ENCODE measurements at places on chromosomes 5 and 9.

- no peak for DNase-seq
These were observed 48.2 kb downstream of the CHD1 start for GRCh38 chr5:98880598-98880997.

- DNase-seq = no peak
These were observed 18.0 kb upstream of the FBP2 start for GRCh38 chr9:94611638-94612068.

DNA sequence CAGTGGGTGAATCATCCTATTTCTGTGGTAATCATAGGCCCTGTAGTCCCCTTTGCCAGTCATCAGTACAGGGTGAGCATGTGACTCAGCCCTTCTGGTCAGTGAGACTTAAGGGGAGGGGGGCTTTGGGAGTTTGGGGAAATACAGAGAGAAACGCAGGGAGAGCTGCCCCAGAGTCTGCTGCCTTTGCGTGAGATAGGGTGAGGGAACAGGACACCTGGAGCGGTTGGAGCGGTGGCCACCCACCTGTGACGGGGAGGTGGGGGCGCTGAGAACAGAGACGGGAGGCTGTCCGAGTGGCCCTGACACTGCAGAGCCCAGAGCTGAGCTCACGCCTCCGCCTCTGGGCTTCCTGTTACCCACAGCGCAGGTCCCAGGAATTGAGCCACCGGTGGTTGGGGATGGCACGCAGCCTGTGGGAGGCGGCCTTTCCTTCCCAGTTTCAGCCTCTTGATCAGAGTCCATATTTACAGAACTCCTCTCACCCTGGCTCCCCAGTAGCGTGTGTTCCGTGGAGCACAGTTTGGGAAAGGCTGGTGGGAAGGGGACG lies 92.0 kb upstream of the ERCC6L2 start:
- no peak for DNase-seq

DNA sequence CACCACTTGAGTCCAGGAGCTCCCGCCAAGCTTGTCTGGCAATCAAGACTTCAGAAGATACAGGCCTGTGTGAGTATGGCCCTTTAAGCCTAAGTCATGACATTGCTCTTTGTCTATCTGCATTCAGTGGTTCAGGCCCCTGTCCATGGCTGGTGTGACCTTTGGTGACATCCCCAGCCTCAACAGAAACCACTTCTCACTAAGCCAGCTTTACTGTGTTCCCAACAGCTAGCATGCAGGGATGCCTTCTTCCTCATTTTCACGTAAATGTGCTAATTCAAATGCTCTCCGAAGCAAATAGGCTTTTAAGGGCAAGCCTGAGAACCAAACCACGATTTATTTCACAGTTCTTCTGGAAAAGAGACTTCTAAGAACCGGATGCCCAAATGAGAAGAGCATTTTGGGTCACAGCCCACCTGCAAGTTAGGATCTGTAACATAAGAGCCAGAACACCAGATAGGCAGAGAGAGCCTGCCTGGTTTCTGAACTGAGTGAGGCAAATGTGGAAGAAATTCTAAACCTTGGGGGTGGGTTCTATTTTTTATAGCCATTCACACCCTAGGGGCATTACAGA lies 14.9 kb downstream of the CD180 start:
- no peak for DNase-seq

DNA sequence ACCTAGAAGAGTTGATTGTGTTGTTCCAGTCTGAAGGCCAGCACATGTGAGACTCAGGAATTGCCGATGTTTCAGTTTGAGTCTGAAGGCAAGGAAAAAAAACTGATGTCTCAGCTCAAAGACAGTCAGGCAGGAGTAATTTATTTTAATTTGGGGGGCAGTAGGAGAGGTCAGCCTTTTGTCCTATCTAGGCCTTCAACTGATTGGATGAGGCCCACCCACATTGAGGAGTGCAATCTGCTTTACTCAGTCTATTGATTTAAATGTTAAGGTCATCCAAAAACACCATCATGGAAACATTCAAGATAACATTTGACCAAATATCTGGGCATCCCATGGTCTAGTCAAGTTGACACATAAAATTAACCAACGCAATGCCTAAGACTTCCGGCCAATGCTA lies 288.9 kb downstream of the CDK5RAP2 start:
- no peak for DNase-seq

DNA sequence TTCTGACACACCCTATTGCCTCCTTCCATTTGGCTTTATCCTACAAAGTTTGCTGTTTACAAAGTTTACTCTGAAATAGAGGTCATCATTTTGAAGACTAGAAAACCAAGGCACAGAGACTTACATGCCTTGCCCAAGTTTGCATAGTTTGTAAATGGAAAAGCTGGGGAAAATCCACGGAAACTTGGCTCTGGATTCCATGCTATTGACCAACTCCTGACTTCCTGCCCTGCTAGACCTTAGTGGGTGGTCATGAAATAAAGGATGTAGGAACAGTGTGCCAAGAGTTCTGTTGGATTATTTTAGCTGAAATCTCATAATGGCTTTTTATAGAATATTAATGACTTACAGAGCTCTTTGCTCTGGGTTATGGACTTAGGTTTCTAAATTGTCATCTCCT lies 69.5 kb downstream of the GRIA1 start:
- no peak for DNase-seq

- no peak for DNase-seq
These were observed 1.0 kb downstream of the TRIP13 start for GRCh38 chr5:893711-894110.

DNA sequence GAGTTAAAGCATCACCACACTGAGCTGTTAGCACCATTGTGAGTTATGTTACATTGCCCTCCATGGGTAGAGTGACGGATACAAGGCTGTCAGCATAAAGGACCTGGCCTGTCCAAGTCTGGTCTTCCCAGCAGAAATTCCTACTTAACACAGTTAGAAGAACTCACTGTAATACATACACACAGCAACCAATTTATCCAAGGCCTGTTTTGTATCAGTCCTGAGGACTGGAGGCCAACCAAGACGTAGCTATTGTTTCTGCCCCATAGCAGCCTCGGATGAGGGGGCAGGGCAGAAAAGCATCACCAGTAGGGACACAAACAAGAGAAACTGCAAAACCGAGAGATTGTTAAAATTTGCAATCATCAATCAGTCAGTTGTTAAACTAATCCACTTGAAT lies 66.0 kb upstream of the CKMT2 start:
- no peak for DNase-seq

DNA sequence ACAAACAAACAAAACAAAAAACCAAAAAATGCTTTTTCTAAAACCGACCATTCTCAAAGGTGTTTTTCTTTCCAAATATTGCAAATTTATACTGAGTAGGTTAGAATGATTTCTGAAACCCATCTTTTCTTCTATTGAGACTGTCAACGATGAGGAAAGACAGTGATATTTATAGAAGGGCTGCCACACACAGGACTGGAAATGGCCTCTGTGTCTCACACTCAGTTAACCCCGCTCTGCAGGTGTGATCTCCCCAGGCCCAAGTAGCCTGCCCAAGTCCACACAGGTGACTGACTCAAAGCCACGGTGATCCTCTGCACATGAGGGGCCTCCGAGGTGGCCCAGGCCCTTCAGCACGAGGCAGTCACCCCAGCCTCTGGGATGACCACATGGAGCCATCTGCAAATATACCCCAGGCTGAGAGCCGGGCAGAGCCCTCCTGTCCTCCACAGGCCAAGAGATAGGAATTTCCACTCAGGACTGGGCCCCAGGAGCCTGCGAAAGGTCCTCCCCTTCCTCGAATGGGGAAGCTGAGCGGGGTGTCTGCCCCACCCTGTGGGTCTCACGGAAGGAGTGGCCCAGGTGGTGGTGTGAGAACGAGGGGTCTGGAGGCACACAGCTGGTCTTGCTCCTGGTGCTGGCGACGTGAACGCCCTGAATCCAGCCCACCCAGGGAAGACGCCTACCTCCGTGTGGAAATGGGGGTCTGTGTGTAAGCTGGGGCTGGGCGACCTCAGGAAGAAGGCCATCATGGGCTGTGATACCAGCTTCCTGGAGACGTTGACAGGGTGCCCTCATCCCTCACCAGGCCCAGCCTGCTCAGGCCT lies 53.0 kb upstream of the PHYKPL start:
- no peak for DNase-seq

DNA sequence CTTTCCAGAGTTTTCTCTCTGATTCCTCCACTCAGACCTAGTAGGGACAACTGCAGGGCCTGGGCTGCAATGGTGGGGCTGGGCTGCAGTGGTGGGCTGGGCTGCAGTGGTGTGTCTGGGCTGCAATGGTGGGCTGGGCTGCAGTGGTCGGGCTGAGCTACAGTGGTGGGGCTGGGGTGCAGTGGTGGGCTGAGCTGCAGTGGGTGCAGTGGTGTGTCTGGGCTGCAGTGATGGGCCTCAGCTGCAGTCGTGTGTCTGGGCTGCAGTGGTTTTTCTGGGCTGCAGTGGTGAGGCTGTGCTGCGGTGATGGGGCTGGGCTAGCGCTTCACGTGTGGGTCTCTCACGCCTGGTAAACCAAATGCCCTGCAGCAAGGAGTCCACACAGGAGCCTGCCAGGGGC lies 27.4 kb downstream of the ABO start:
- DNase-seq = no peak

GRCh38 chr5:168073311-168073710 lies 218.1 kb upstream of the WWC1 start:
- DNase-seq = no peak

GRCh38 chr5:509611-510185 lies 14.6 kb downstream of the SLC9A3 start:
- no peak for DNase-seq

DNA sequence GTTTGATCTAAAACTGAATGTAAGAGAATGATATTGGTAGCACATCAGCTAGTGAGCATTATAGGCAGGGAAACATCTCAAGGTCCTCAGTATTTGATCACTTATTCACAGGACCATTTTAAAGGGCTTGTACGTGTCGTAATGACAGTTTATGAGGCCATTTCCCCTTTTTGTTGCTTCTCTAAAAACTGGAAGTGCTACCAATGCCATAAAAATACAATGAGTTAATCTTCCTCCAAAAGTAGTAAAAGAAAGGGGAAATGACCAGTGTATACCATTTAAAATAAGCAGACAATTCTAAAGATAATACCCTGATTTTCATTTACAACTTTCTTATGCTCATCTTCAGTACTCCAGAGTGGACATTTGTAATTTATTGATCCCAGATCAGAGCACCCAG lies 285.8 kb upstream of the PCSK5 start:
- DNase-seq = no peak

DNA sequence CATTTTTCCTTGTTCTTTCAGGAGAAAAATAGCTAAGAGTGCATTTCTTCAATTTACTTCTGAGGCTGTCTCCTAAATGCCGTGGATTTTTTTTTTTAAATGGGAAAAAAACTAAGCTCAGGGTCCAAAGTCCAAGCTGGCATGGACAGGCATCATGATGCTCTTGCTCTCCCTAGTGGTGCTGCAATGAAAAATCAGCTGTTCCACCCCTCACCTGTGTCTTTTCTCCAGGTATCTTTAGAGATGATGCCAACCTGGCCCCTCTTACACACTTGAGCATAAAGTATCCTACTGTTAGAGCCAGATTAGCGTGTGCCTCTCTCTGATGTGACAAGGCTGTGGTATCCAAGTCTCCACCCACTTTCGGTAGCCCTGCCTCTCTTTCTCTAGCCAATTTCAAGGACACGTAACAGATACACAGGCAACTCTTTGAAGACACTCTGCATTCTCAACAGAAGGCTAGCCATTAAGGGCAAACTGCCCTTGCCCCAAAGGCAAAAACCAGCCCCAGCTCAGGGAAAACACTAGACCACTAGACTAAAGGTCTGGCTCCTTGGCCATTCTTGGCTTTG lies 208.8 kb downstream of the SAXO1 start:
- no peak for DNase-seq

GRCh38 chr5:24681106-24681505 lies 36.3 kb upstream of the CDH10 start:
- no peak for DNase-seq

GRCh38 chr9:123309611-123310010 lies 41.2 kb upstream of the STRBP start:
- DNase-seq = no peak

GRCh38 chr9:137267933-137268355 lies 9.6 kb upstream of the TOR4A start:
- DNase-seq = no peak

GRCh38 chr9:136700304-136700703 lies 12.1 kb upstream of the DIPK1B start:
- no peak for DNase-seq

- no peak for DNase-seq
These were observed 65.7 kb downstream of the C9orf152 start for GRCh38 chr9:110142253-110142652.

- DNase-seq = no peak
These were observed 199.2 kb downstream of the ACTL7B start for GRCh38 chr9:108656566-108656965.

- no peak for DNase-seq
These were observed 84.3 kb upstream of the PANK3 start for GRCh38 chr5:168663276-168664004.

GRCh38 chr5:112656451-112656850 lies 81.2 kb upstream of the APC start:
- DNase-seq = no peak

GRCh38 chr9:12838546-12838945 lies 63.7 kb downstream of the LURAP1L start:
- DNase-seq = no peak

- DNase-seq = no peak
These were observed 55.7 kb upstream of the NIPBL start for GRCh38 chr5:36820900-36821299.

DNA sequence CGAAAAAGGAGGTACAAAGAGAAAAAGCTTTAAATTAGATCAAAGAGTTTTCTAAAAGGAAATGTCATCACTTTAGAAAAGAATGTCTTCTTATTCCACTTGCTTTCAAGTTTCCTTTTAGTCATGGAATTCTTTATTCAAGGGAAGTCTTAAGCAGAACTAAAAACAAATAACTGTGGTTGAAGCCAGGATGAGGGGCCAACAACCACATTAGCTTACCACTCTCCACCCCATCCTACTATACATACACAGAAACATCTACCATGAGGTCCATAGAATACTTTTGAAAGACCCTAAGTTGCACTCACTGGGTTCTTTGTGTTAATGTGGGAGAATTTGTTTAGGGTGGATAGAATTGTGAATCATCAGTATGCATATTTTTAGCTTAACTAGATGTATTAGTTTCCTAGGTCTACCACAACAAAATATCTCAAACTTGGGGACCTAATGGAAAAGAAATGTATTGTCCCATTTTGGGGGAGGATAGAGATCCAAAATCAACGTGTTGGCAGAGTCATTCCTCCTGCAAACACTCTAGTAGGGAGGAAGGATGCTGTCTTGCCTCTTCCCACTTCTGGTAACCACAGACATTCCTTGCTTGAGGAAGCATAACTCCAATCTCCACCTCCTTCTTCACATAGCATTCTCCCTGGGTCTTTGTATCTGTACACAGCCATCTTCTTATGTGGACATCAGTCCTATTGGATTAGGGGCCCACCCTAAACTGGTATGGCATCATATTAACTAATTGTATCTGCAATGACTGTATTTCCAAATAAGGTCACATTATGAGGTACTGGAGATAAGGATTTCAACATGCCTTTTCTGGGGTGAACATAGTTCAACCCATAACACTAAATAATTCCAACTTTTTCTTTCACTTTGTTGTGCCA lies 239.4 kb downstream of the LURAP1L start:
- DNase-seq = no peak

DNA sequence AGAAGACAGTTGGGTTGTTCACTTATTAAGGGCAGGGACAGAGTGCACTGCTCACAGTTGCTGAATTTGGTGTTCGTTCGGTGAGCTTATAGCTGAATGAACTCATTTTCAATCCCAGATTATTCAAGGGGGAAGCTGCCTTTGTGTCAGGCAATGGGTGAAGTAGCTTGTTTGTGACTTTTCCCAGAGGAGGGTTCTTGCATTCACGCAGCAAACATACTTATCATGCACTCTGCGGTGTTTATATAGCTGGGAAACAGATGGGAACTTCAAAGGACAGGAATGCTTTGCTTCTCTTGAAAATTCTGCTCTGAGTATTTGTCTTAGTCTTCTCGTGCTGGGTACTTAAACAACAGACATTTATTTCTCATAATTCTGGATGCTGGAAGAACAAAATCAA lies 64.7 kb upstream of the ABCA1 start:
- no peak for DNase-seq
